ENCODE measurements at places on chromosomes 6 and 20.

- no peak for DNase-seq
These were observed 37.3 kb downstream of the RREB1 start for GRCh38 chr6:7144872-7145584.

DNA sequence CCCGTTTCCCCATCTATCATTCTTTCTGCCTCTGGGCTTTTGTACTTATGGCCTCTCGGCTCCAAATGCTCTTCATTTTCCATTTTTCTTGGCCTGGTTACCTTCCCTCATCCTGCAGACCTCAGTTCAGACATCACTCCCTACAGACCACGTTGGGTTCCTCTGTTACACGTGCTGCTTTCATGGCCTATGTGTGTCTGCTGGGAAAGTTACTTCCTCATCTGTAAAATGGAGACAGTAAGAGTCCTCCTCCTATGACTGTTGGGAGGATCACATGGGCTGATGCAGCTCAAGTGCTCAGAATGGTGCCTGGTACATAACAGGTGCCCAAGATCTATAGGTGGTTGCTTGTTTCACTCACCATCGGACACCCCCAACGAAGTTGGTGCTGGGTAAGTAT, 13.5 kb downstream of the KCNK17 start:
- no peak for DNase-seq

GRCh38 chr20:60507087-60507694, 549.0 kb downstream of the CDH26 start:
- no peak for DNase-seq

DNA sequence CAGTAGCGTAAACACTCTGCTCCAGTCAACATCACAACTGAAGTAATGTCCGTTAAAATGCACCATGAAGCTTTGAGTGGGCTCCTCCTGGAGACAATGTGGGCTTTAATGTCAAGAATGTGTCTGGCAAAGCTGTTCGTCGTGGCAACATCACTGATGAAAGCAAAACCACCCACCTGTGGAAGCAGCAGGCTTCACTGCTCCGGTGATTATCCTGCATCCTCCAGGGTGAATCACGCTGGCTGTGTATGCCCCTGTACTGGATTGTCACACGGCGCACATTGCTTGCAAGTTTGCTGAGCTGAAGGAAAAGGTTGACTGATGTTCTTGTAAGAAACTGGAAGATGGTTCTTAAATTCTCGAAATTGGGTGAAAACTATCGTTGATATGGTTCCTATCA, 128.5 kb downstream of the MOXD1 start:
- no peak for DNase-seq

Data from stimulated activated CD8-positive, alpha-beta memory T cell treated with anti-CD3 and anti-CD28 coated beads, Interleukin-15, amount 100 ng/mL, for 48 hours (primary cell).